ENCODE measurements at places on chromosomes 12 and 14.

DNA sequence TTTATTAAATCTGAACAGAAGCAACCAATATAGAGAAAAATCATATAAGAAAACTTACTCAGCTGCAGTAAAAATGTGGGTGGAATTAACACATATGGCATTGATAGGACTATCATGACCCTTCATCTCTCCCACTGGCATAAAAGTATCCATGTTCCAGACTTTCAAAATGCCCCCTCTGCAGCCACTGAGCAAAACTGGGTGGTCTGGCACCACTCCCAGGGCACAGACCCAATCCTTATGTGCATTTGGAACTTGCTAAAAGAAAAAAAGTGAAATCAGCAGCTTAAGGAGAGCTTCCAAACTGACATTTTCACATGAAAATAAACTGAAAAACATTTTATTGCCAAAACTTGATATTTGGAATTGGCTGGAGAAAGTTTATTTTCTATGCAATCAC lies 141.5 kb downstream of the KIF21A start:
- no peaks in the 10 kb centered on the region for H3K4me1 ChIP-seq
- DNase-seq: no peak
- H3K27me3 ChIP-seq: no peaks in the 10 kb centered on the region
- H3K27ac ChIP-seq: no peak overlapping the region
- peaks cover 9% of the 10 kb centered on the region for H3K36me3 ChIP-seq

- no peaks in the 10 kb centered on the region for H3K27me3 ChIP-seq
- peak overlapping the region; percentile 95 for H3K27ac ChIP-seq
- peak overlapping the region; percentile 84 for H3K4me3 ChIP-seq
- peaks cover 9% of the 10 kb centered on the region for H3K36me3 ChIP-seq
Measured at GRCh38 chr12:643475-644302, 19.6 kb downstream of the NINJ2 start.

- no peak overlapping the region for H3K4me3 ChIP-seq
- no peak for DNase-seq
- H3K4me1 ChIP-seq: no peaks in the 10 kb centered on the region
- H3K27me3 ChIP-seq: peaks cover 10% of the 10 kb centered on the region
Measured at GRCh38 chr14:77068517-77069200, 29.4 kb upstream of the CIPC start.

GRCh38 chr12:42442311-42442759 lies 116.4 kb downstream of the PPHLN1 start:
- DNase-seq: no peak
- H3K36me3 ChIP-seq: peaks cover 16% of the 10 kb centered on the region
- H3K4me3 ChIP-seq: no peak overlapping the region

DNA sequence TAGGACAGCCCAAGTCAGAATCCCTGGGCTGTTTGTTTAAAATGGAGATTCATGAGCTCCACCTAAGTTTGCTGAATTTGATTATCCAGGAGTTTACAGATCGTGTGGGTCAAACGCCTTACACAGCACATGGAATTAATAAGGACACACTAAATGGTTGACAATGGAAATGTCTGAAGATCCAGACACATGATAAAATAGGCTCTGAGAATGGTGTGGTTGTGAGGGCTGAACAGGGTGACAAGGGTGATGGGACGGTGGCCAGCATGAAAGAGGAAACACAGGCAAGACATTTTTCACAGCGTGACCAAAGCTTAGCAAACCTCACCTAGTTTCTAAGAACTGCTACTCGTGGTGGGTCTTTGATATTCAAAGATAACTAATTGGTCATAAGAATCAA lies 12.5 kb downstream of the VWF start:
- H3K36me3 ChIP-seq: no peaks in the 10 kb centered on the region
- no peak overlapping the region for H3K27ac ChIP-seq
- H3K4me1 ChIP-seq: peaks cover 3% of the 10 kb centered on the region
- DNase-seq: no peak
- no peaks in the 10 kb centered on the region for H3K27me3 ChIP-seq

GRCh38 chr12:3795066-3795465 lies 42.2 kb upstream of the CRACR2A start:
- H3K36me3 ChIP-seq: peaks cover 8% of the 10 kb centered on the region
- no peaks in the 10 kb centered on the region for H3K4me1 ChIP-seq
- H3K4me3 ChIP-seq: no peak overlapping the region
- DNase-seq: no peak
- no peak overlapping the region for H3K27ac ChIP-seq

GRCh38 chr12:20631711-20632110 lies 63.4 kb upstream of the SLCO1C1 start:
- H3K4me1 ChIP-seq: no peaks in the 10 kb centered on the region
- no peaks in the 10 kb centered on the region for H3K27me3 ChIP-seq
- H3K27ac ChIP-seq: no peak overlapping the region
- H3K36me3 ChIP-seq: no peaks in the 10 kb centered on the region

GRCh38 chr14:52730709-52731111 lies 744 bp downstream of the STYX start:
- peaks cover 35% of the 10 kb centered on the region for H3K36me3 ChIP-seq
- peaks cover 38% of the 10 kb centered on the region for H3K4me1 ChIP-seq
- no peak for DNase-seq

- peaks cover 13% of the 10 kb centered on the region for H3K36me3 ChIP-seq
- H3K27ac ChIP-seq: peak overlapping the region; percentile 1
- H3K27me3 ChIP-seq: no peaks in the 10 kb centered on the region
- DNase-seq: no peak
- peaks cover 22% of the 10 kb centered on the region for H3K4me1 ChIP-seq
Measured at GRCh38 chr14:77541905-77542304, 43.3 kb upstream of the ISM2 start.

GRCh38 chr12:132444957-132445883 lies 44.7 kb upstream of the FBRSL1 start:
- peak overlapping the region; percentile 93 for H3K4me3 ChIP-seq
- DNase-seq: peak; percentile 79
- peaks cover 6% of the 10 kb centered on the region for H3K36me3 ChIP-seq

GRCh38 chr14:33232031-33232430 lies 293.4 kb downstream of the NPAS3 start:
- H3K4me3 ChIP-seq: no peak overlapping the region
- no peaks in the 10 kb centered on the region for H3K36me3 ChIP-seq
- H3K27ac ChIP-seq: no peak overlapping the region
- H3K27me3 ChIP-seq: no peaks in the 10 kb centered on the region

GRCh38 chr14:24398653-24399446 lies at the start of gene NYNRIN:
TSS of gene NYNRIN (plus strand) at chr14:24399003. CDS start at chr14:24399247, 244 bp downstream.
- H3K36me3 ChIP-seq: no peaks in the 10 kb centered on the region
- H3K27ac ChIP-seq: no peak within 1 kb of the TSS
- peak within 1 kb of the TSS; percentile 8 for H3K4me3 ChIP-seq
- H3K4me1 ChIP-seq: no peaks in the 10 kb centered on the region
- peak; percentile 5 for DNase-seq

DNA sequence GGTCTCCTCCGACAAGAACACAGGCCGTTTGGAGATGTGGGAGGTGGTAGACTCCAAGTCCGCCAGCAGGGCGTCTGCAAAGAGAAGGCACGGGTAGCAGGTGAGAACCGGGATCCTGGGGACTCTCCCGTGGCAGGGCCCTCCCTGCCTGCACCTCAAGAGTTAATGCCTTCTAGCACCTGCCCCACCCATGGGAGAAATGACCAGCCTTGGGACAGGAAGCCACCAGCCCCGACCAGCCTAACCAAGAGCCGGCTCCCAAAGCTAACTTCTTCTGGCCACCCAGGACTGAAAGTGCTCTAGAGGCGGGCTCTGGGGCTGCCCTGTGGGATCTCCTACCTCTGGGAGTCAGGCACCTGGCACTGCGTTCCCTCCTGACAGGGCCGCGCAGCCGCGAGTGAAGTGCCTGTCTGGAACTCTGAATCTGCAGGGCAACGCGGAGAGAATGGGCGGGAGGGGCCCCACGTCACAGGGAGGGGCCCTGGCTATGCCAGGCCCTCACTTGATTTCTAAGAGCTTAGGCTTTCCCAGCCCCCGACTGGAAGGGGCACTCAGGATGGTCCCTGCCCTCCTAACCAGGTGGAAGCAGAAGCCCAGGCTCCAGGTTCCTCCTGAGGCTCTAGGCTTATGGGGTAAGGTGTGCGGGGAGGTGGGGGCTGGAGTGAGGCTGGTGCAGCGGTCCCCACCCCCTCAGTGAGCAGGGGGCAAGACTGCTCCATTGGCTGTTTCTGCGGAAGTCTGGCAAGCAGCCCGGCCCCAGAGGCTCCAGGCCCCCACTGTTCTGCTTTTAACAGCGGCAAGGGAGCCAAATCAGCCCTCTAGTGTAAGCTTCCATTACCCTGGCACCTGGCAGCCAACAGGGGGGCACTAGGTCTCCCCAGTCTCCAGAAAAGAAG lies 23.6 kb upstream of the RPLP0 start:
- no peak overlapping the region for H3K4me3 ChIP-seq
- no peak for DNase-seq
- peaks cover 20% of the 10 kb centered on the region for H3K36me3 ChIP-seq
- H3K27ac ChIP-seq: peak overlapping the region; percentile 92
- peaks cover 45% of the 10 kb centered on the region for H3K4me1 ChIP-seq

- H3K27me3 ChIP-seq: no peaks in the 10 kb centered on the region
- H3K36me3 ChIP-seq: no peaks in the 10 kb centered on the region
- no peaks in the 10 kb centered on the region for H3K4me1 ChIP-seq
- DNase-seq: no peak
- H3K4me3 ChIP-seq: no peak overlapping the region
- H3K27ac ChIP-seq: no peak overlapping the region
Measured at GRCh38 chr12:127690161-127690560, 576.8 kb upstream of the TMEM132C start.

DNA sequence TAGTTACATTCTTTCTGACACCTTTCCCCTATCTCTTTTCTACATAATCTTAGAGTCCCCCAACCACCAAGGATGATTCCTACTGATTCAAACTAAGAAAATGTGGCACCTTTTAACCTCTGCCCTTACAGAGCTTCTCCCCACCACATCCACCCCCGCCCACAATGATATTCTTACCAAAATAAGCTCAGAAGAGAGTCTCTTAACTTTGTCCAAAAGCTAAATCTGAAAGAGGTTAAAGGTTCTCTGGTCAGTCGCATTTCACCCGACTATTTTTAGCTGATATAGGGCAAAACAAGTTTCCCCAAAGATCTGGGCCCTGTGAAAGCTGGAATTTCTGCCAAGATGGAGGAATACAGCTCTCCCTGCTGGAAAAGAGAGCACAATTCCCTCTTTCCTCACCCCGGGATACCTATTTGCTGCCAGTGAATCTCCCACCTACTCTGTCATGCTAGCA lies 128.6 kb downstream of the ZFP36L1 start:
- peak overlapping the region; percentile 72 for H3K27ac ChIP-seq
- H3K27me3 ChIP-seq: peaks cover 3% of the 10 kb centered on the region
- DNase-seq: peak; percentile 18
- peaks cover 10% of the 10 kb centered on the region for H3K36me3 ChIP-seq

- H3K36me3 ChIP-seq: peaks cover 2% of the 10 kb centered on the region
- H3K4me1 ChIP-seq: peaks cover 44% of the 10 kb centered on the region
- peak within 1 kb of the TSS; percentile 5 for H3K27ac ChIP-seq
- no peak within 1 kb of the TSS for H3K4me3 ChIP-seq
- no peak for DNase-seq
Measured at GRCh38 chr12:53049571-53050318, at the start of gene TNS2. TSS of gene TNS2 (plus strand) at chr12:53050065. CDS start at chr12:53050186, 121 bp downstream.

DNA sequence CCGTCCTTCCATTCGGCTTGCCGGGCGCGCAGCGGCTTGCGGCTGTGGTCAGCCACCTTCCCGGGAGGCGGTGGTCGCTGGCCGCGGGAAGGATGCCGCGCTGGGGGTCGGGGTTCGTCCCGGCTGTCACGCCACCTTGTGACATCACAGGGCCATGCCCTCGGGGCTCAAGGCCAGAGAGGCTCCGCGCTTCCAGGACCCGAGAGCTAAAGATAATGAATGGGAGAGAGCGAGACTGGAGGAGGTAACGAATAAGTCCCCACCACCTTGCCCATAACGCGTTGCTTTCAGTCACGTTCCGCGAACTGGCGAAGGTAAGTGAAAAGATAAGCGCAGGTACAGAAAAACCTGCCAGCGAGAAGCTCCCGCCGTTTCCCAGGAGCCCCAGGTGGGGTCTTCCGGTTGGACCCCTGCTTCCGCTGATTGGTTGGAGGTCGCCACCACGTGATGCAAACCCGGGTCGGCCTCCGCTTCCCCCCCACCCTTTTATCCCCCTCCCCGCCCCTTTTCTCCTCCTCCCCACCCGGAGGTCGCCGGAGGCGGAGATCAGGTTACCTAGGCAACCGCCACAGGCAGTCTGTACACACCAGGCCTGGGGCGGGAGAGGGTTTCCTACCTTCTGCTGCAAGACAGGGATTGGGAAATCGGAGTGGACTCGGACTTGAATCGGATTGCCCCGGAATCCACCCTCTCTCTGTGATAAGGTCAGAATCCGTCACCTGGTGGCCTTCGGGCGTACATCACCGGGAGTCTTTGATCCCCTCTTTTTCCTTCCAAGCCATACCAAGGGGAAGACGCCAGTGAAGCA lies at the start of gene LRRC9:
Gene LRRC9, plus strand, starts transcription at position 575 of the 808 bp plus-strand sequence.
- peak within 1 kb of the TSS; percentile 31 for H3K4me3 ChIP-seq
- no peaks in the 10 kb centered on the region for H3K4me1 ChIP-seq
- peaks cover 38% of the 10 kb centered on the region for H3K27me3 ChIP-seq
- no peaks in the 10 kb centered on the region for H3K36me3 ChIP-seq
- no peak within 1 kb of the TSS for H3K27ac ChIP-seq
- no peak for DNase-seq

DNA sequence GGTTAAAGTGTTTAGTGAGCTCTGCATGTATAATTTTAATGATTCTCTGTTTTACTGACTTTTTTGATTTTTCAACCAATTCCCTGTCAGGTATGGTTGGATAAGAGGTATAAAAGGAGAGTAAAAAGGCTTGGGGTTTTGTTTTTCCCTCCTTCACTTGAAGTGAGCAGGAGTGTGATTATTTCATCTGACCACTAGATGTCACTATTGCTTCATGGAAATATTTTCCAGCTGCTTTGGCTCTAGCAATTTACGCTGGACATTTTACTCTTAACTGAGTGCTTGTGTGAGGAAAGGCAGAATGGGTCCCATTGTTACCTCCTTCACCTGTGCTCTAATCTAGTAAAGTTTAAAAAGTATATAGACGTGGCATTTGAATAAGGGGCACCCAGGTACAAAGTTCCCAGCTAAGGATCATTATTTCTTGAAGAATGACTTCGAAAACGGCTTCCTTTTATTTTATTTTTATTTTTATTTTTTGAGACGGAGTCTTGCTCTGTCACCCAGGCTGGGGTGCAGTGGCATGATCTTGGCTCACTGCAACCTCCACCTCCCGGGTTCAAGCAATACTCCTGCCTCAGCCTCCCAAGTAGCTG lies 66.5 kb downstream of the TBC1D30 start:
- H3K27me3 ChIP-seq: peaks cover 1% of the 10 kb centered on the region
- H3K4me1 ChIP-seq: no peaks in the 10 kb centered on the region
- no peaks in the 10 kb centered on the region for H3K36me3 ChIP-seq
- no peak for DNase-seq
- H3K27ac ChIP-seq: no peak overlapping the region

DNA sequence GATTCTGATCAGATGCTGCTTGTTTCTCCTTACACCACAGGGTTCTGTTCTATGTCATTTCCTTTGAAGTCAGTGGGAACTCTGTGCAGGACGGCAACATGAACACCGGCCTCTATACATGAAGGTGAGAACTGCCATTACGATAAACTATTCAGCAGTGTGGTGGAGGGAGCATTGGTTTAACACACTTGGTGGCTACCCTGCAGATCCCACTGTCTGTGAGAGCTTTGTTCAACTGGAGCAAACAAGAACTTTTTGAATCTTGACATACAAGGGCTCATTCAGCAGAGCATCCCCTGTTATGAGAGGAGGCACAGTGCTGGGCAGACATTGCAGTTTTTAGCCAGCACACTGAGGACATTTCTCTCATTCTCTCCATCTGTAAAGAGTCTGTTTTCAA lies 10.7 kb upstream of the FRS2 start:
- H3K4me3 ChIP-seq: no peak overlapping the region
- no peaks in the 10 kb centered on the region for H3K4me1 ChIP-seq
- DNase-seq: no peak
- H3K27me3 ChIP-seq: peaks cover 9% of the 10 kb centered on the region
